ENCODE measurements at places on chromosomes 5 and 9.

DNA sequence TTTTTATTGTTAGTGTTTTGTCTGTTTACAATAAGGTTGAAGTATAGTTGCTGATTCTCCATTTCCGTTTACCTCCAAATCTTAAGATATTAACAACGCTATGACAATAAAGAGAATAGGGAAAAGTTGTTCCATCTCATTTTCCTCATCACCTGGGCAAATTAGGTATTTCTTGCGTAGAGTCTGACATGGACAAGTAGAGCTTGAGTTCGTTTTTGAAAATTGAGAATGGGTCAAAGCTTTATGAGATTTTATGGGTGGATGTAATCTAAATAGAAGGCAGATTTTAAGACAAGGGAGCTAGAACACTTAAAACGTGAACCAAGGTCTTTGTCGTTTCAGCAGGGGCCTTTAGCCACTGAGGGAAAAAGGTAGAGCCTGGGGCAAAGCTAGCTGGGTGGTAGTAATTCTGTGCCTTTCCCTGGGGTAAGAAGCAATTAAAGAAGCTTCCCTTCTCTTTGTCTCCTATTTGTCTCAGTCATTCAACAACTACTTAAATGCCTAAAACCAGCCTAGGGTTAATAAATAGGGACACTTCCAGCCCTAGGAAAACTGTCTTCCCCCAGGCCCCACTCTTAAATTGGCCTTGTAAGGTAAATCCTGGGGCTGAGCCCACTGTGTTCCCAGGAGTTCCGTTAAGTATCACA is 551 bp upstream of the CAAP1 start:
- no peak for DNase-seq

DNA sequence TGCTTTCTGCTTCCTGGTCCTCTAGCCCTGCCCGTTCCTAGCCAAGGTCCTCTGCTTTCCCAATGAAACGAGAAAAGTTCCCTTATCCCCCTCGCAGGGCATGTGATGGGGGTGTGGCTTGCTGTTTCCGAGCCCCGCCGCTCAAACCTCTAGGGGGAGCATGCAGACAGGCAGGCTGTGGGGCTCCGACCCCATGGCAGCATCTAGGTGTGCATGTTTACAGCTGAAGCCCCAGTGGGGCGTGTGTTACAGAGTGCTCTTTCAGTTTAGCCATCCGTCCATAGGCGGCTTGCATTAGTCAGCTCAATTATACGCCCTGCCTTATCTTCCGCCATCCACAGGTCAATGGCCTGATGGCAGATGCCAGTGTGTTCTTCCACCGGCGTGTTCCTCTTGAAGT is 48.3 kb upstream of the SPATA31E1 start:
- no peak for DNase-seq

GRCh38 chr5:150376799-150377771 is 19.6 kb downstream of the TCOF1 start:
- DNase-seq = no peak

GRCh38 chr9:120857481-120857880 is 14.8 kb upstream of the PSMD5 start:
- DNase-seq = no peak

- no peak for DNase-seq
Observed at GRCh38 chr9:99431103-99431502, 209.0 kb downstream of the SEC61B start.

DNA sequence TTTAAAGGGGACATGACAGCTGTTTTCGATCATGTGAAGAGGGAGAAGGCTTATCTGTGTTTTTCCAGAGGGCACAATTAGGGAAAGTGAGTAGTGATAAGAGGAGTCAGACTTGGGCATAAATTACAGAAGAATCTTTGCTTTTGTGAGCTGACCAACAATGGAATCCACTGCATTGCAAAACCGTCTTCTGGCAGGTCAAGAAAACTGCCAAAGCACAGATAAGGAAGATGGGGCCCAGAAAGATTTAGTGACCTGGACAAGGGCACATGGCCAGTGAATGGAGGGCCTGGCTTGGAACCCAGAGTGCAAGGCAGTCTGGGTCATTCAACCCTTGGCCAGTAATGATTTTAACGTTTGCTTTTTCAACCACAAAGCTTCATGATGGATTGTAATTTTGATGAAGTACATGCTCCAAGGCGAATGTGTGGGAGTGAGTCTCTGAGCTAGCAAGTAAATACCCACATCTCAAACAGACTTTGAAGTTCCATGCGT is 153.2 kb upstream of the MAST4 start:
- DNase-seq = no peak

GRCh38 chr5:15575666-15576065 is 75.7 kb downstream of the FBXL7 start:
- DNase-seq = no peak

DNA sequence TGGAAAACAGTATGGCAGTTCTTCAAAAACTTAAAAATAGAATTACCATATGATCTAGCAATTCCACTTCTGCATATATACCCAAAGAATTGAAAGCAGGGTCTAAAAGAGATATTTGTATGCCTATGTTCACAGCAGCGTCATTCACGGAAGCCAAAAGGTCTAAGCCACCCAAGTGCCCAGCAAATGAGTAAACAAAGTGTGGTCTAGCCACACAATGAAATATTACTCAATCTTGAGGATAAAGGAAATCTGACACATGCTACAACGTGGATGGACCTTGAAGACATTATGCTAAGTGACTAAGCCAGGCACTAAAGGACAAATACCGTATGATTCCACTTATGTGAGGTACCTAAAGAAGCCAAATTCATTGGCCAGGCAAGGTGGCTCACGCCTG is 11.1 kb upstream of the MED27 start:
- DNase-seq = no peak

GRCh38 chr5:138884094-138884493 is 9.0 kb upstream of the LRRTM2 start:
- no peak for DNase-seq

- DNase-seq = no peak
Observed at GRCh38 chr5:100574716-100575115, 39.5 kb downstream of the FAM174A start.

- DNase-seq = no peak
Observed at GRCh38 chr5:72188166-72188565, 80.9 kb downstream of the MAP1B start.

- DNase-seq = no peak
Observed at GRCh38 chr9:7045361-7045760, 287.6 kb downstream of the KDM4C start.

DNA sequence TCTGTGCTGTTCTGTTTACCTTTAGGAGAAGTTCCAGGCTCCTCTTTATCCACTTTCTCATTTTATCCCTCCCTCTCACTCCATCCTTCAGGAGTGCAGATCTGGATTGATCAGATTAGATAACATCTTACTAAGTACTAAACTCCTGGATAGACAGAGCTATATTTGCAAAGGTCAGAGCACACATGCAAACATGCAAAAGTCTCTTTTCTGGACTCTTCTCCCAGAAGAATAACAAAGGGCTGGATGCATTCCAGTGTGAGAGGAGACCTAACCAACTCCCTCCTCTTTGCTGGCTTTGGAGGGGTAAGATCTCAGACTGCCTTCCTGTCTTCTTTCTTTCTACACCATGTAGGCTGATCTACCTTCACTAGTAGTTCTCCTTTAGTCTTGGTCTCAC is 21.4 kb downstream of the GARNL3 start:
- no peak for DNase-seq

GRCh38 chr9:114908805-114909448 is 21.5 kb downstream of the TNFSF8 start:
- DNase-seq = peak; percentile 20

- no peak for DNase-seq
Observed at GRCh38 chr9:120917929-120918762, 8.4 kb downstream of the TRAF1 start.

DNA sequence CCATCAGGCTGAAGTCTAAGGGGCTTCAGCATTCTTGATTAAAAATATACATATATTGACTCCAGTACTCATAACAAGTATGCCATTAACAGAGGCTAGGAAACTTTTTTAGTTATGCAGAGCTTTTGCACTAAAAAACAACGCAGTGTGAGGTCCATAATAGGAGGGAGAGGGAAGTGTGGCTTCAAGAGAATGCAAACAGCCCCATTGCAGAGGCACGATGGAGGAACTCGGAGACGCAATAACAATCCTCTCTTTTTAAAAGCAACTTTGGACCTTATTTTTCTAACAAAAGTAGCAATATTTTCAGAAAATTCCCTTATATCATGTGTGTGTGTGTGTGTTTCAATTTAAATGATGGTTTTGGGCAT is 150.0 kb upstream of the PTCH1 start:
- DNase-seq = no peak

DNA sequence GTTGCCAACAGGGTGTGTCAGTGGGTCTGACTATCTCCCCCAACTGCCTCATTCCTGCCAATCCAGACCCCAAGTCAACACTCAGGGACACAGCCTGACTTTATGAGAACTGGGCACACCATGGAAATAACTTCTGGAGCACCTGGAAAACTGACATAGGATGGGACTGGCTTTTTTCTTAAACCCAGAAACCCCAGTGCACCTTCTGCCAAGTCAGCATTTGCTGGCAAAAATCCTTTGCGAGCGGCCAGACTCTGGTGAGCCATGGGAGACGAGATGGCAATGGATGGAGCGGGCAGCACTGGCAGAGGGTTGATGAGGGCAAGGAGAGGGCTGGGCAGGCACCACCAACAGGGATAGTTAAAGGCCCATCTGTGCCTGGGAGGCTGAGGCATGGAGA is 114.4 kb upstream of the OSMR start:
- DNase-seq = no peak

- DNase-seq = no peak
Observed at GRCh38 chr9:70053864-70054263, 10.2 kb downstream of the MAMDC2 start.

- peak; percentile 54 for DNase-seq
Observed at GRCh38 chr5:50751064-50751657, 84.7 kb downstream of the PARP8 start.

GRCh38 chr5:78543916-78544315 is 104.7 kb downstream of the LHFPL2 start:
- DNase-seq = no peak

DNA sequence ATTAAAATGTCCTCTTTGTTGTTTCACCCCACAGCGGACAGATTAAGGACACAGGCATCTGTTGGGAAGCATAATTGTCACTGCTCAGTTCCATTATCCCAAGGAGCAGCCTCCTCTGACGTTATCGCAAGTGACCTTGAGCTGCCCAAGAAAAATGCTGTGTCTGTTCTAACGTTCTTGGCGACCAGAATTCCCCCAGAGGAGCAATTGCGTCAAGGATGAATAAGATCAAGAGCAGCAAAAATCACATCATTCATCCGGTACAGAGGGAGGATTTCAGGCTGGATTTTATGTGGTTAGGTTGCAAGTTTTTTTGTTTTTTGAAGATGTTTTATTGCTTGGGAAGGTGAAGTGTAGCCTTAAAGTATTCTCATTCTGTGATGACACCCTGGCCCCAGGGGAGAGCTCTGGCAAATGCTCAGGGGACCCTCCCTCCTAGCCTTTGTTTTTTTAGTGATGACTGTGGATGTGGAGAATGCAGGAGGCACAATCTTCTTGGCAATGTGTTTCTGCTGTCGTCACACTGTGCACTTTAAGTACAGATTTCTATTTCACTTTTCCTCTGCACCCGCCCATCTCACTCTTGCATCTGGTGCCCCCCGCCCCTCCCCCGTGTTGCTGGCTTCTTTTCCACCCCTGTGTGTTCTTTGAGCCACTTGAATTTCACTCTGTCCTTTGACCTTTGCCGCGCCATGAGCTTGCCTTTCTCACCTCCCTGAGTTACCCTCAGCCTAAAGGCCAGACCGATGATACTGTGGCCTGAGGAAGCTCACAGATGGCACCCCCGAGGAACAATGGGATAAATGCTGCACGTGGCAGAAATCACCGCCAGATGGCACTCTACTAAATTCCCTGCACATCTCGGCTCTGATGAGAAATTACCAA is 308.5 kb downstream of the RAB3C start:
- DNase-seq = peak; percentile 75

GRCh38 chr5:65919773-65920172 is 6.6 kb upstream of the ERBIN start:
- DNase-seq = no peak

DNA sequence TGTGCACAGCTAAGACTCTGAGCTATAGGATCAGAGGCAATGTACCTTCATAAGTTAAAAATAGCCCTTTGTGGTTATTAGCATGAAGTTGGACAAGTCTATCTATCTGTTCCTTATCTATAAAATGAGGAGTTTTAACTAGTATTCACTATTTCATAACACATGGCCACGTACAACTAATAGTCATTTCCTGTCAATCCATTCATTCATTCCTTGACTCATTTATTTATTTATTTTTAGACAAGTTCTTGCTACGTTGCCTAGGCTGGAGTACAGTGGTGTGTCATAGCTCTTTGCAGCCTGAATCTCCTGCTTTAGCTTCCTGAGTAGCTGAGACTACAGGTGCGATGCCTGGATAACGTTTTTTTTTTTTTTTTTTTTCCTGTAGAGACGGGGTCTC is 92.1 kb downstream of the NR3C1 start:
- no peak for DNase-seq

GRCh38 chr5:172402531-172403188 is 51.7 kb downstream of the SH3PXD2B start:
- DNase-seq = no peak

DNA sequence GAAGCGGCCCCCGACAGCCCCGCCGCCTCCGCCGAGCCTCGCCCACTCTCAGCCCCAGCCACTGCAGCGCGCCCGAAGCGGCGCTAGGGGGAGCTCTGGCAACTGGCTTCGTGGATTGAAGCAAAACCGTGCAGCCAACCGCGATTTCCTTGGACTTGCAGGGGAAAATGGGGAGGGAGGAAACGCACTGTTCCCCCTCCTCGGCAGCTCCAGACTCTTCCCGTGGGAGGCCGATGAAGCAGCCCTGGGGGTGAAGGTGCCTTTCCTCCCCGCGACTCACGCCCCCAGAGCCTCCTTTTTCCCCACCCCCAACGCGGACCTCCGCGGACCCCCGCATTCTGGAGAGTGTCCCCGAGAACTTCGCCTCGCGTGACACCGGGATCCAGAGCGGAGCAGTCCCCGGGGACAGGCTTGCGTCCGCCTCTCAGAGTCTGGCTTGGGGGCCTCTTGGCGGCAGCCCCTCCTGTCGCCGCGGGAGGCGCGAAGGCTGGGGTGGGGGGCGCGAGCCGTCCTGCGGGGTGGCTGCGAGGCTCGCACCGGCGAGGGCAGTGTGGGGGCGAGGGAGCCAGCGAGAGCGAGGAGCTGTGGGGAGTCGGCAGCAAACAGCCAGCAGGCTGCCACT is 3.8 kb downstream of the IER5L start:
- DNase-seq = peak; percentile 89

DNA sequence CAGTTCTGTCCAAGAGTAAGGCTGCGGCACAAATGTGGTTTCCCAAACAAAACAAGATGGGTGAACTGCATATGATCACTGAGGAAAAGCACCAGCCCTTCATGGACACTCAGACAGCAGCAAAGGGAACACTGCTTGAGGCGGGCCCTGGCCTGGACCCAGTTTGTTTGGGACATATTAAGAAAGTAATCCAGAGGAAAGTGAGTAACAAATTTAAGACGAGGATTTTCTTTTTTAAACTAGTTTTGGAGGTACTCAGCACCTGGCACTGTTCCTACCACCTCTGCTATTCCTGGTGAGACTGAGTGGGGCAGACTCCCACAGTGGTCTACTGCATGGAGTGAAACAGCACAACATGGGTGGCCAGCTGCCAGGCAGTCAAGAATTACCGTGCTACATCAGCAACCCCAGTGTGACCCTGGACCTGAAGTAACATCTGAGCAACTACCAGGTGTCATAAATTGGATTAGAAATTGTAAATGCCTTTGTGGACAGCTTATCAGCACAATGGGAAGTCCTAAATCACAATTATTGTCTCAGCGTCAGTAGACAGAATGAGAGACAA is 28.5 kb downstream of the P4HA2 start:
- DNase-seq = no peak
